Right renal cortex interstitium (tissue), 3 donors: ENCODE measurements at places on chromosomes 4 and X. TPM values are rescaled to one million over a fixed set of nuclear protein-coding genes. Genes with fewer than 3 reads are reported as not detected.

The ETDA gene
- polyA plus RNA-seq = not detected

The S100G gene
- polyA plus RNA-seq = not detected

The PCDH10 gene
- 4.6 TPM for polyA plus RNA-seq

DNA sequence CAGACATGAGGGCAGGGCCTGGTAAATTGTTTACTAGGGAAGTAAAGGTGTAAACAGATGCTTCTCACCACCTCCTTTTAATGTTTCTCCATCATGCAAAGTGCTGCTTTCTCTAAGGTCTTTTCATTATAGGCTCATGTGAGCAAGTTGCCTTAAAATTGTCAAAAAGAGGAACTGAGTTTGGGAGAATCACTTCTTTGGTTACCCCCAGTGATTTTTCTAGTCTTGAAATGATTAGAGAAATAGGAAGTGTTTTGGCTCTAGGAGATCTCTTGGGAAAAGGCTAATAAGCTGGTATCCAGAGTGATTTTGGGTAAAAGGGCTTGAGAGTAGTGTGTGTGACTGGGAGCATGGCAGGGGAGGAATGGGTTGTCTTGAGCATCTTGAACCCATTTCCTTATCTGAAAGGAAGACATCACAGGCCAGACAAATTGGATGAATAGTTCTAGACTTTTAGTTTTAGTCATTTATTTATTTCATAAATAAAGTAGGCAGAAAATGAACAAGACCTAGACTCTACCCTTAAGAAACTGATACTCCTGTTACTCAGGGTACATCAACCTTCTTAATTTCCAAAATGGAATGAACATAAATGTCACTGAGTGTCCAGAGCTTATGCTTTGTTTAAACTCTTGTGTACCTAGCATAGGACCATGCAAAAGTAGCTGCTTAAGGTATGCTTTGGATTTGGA lies 14.2 kb downstream of the GRPR start:
- no peak for DNase-seq

- DNase-seq = no peak
These were observed 133.6 kb downstream of the GPM6A start for GRCh38 chr4:175678451-175678850.

DNA sequence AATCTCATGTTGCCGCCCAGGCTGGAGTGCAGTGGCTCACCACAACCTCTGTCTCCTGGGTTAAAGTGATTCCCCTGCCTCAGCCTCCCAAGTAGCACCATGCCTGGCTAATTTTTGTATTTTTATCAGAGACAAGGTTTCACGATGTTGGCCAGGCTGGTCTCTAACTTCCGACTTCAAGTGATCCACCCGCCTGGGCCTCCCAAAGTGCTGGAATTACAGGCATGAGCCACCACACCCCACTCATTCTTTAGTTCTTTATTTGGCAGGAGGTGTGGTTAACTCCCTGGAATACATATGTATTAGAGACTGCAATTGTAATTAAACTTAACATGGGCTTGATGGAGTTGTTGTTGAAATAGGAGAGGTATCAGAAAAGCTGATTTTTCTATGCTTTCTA lies 1396.9 kb upstream of the IGFBP7 start:
- DNase-seq = no peak

DNA sequence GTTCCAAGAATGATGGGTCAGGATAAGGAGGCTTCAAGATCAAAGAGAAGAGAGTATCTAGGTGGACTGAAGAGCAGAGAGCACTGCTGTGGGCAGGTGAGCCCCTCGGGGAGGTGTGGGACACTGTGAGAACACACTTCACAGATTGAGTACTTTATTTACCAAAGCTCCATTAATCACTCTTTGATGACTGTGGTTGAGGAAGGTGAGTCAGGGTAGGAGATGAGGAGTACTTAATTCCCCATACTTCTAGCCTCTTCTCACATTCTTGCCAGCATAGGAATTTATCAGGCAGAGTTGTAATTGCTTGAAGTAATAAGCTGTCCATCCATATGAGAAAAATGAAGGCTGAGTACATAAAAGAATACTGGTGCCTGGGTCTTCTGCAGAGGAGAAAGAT lies 375.3 kb downstream of the PCDH10 start:
- DNase-seq = no peak

DNA sequence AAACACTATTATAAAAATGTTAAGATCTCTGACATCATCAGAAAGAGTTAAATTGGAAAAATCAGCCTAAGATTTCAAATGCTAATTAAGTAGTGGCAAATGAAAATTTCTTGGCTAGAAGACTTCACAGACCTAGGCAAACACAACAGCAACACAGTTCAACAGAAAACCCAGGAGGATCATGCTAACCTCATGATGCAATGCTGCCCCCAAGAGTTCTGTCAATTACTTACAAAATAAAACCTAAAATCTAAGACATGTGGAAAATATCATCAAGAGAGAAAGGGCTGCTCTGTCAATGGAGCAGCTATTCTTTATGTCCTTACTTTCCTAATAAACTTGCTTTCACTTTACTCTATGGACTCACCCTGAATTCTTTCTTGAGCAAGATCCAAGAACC lies 21.0 kb downstream of the S100G start:
- DNase-seq = peak; percentile 24

GRCh38 chr4:176090115-176090514 lies 24.5 kb downstream of the WDR17 start:
- DNase-seq = no peak

- DNase-seq = no peak
These were observed 111.5 kb downstream of the AFAP1 start for GRCh38 chr4:7828011-7828720.

DNA sequence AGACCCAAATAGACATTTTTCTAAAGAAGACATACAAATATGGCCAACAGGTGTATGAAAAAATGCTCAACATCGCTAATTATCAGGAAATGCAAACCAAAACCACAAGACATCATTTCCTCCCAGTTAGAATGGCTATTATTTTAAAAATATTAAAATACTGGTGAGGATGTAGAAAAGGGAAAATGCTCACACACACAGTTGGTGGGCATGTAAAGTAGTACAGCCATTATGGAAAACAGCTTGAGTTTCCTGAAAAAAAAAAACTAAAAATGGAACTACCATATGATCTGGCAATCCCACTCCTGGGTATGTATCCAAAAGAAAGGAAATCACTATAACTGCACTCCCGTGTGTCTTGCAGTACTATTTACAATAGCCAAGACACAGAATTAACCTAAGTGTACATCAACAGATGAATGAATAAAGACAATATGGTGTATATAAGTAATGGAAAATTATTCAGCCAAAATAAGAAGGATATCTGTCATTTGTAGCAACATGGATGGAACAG lies 128.9 kb upstream of the DKK2 start:
- DNase-seq = no peak
